ENCODE measurements at places on chromosomes 1 and 21. TPM values are rescaled to one million over a fixed set of nuclear protein-coding genes. Genes with fewer than 3 reads are reported as not detected.

Gene KCNQ4
- 2.6 TPM for total RNA-seq

Gene LYPD8
- not detected for total RNA-seq

DNA sequence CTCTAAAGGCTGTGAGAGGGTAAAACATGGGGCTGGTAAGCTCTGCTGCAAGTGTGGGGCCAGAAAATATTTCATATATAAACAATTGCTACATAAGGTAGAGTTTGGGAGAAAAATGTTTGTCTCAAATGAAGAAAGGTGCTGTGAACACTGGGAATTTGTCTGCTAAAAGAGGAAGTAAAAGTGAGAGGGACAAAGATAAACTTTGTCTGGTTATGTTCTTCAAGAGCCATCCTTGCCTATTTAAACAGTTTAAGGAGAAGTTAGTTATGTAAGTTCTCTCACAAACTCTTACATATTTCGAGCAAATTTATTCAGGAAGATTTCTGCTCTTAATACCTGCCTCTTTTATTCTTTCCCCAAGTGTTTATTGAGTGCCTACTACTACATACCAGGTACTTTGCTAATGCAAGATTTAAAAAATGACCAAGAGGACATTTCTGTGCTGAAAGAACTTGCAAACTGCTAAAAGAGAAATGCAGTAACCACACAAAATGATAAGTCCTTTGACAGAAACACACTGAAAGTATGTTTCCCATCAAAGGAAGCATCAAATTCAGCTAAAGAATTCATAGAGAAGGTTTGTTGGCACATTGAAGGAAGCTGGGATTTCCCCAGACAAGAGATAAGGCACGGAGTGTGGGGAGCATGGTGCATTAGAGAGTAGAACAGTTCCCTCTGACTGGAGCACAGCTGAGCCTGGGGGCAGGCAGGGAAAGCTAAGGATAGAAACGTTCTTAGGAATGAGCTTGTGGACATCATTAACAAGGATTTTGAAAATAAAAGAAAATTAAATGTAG lies 549.1 kb downstream of the PTBP2 start:
- DNase-seq, result no peak

DNA sequence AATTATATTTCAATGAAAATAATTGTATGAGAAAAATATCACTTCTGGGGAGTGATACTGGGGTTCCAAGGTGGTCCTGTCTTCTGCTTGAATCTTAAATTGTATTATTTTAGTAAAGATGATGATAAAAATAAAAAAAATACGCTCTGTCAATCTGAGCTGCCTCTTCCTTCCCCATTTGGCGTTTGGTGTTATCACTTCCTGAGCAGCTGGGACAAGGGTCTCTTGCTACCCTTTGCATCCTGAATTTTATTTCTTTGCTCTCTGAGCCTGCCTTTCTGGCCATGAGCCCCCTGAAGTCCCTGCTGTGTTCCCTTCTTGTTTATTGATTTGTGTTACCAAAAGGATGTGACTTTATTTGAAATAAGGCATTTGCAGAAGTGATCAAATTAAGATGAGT lies 111.0 kb downstream of the KCNJ6 start:
- DNase-seq, result no peak

GRCh38 chr1:90919190-90919719 lies 102.6 kb downstream of the ZNF644 start:
- no peak for DNase-seq

DNA sequence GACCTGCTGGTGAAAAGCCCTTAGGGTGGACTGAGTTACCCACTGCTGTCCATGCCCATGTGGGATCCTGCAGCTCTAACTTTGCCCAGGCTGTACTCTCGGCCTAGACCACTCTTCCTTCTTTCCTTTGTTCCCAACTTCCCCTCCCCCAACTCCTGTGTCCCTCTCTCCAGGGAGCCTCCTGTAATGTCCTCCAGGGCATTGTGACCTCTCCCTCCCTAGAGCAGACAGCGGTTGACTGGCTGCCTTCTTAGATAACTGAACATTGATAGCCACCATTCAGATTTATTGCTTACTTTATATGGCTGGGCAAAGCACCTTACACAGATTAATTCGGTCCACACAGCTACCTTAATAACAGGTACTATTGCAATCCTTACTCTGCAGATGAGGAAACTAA lies 5.0 kb downstream of the RUNX1 start:
- DNase-seq, result no peak

DNA sequence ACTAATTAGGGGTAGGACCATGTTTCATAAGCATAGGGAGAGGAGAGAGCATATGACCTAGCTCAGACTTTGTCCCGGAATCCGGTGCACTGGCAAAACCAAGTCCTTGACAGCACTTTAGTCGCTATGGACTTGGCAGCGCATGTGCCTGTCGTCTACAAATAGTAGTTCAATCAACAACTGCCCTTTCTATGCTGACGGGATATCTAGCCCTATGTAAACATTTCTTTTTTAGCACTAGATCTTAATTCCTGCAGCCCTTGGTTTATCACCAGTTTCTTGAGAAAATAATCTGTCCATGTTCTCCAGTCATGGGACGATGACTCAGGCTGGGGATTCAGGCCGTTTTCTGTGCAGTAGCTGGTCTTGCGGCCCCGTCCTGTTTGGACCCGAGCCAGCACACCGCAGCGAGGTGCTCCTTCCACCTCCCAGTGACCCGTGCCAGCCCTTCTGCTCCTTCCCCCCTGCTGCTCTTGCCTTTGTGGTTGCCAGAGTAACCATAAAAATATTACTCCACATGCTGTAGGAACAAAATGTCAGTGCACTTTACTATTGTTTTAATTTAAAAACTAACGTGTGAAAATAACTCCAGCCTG lies 8.6 kb upstream of the MT1HL1 start:
- peak; percentile 88 for DNase-seq

GRCh38 chr1:82625537-82625936 lies 824.8 kb downstream of the ADGRL2 start:
- no peak for DNase-seq

GRCh38 chr1:117599286-117600221 lies 6.3 kb upstream of the TENT5C start:
- peak; percentile 49 for DNase-seq

DNA sequence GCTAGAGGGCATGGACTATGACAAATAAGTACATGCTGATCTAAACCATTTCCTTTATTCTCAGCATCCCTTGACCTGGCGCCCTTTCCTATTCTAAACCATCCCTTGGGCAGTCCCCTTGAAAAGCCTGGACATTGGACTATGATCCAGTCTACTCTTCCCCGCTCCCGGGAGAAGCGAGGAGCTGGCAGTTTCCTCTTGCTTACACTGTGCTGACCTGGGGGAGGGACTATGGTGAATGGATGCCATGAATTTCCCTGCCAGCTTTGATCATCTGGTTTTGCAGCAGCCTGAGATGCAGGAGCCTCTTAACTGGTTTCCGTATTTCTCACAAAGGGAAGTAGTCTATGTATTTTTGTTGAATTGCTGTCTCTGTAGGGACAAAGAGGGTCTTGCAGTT lies 121.7 kb downstream of the KIF26B start:
- no peak for DNase-seq

- no peak for DNase-seq
Measured at GRCh38 chr1:183942933-183943693, 94.4 kb downstream of the COLGALT2 start.

DNA sequence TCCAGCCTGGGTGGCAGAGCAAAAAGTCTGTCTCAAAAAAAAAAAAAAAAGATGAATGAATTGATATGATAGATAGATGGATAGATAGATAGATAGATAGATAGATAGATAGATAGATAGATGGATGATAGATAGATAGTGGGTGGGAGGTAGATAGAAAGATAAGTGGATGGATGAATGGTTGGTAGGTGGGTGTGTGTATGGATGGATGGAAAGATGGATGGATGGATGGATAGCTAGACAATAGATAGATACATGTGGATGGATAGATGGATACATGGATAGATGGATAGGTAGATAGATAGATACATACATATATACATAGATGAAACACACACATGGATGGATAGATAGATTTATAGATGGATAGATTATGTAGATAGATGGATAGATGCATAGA lies 28.5 kb downstream of the TRPM2 start:
- no peak for DNase-seq

DNA sequence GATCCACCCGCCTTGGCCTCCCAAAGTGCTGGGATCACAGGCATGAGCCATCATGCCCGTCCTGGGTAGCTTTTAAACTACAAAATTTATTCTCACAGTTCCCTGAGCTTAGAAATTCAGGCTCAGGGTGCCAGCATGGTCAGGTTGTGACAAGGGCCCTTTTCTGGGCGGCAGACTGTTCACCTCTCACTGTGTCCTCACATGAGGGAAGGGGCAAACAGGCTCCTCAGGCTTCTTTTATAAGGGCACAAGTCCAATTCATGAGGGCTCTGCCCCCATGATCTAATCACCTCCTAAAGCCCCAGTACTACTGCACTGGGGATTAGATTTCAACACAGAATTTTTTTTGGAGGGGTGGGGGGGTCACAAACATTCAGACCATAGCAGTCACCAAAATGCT lies 36.8 kb downstream of the GNG4 start:
- DNase-seq, result no peak

DNA sequence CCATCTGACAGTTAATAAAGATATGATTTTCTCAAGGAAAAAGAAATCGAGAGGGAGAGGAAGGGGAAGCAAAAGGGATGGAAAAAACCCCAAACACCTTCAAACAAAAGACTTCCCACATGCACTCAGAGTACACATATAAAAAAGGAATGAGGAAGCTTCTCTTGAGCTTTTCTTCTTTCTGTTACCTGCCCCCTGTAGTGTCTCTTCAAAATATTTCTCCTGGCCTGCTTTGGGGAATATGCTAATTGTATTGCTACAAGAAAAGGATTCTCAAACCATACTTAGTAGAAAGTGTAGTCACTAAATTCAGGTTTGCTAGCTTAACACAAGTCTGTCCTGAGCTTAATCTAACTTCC lies 58.7 kb downstream of the KIF14 start:
- no peak for DNase-seq
